CD4-positive, alpha-beta T cell treated with Interleukin-21 for 1 hour (primary cell): ENCODE measurements at places on chromosomes 11 and 22.
A peak's percentile ranks its signal among the peaks of the same experiment; 100 is the strongest.

DNA sequence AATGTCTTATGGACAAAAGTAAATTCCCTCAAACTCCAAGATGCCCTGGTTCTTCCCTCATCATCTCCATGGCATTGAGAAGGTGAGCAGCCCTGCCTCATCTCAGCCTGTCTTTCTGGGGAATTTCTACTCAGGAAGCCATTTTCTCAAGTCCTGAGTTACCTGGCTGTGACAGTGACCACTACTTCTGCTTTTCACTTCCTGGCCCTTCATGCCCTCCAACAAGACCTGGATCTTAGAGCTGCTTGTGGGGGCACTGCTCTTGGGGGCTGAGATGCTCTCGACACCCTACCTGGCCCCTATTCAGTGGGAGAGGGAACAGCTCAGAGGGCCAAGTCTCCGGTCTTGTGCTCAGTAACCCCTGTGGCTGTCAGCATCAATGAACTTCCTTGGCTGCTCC is 5.5 kb upstream of the IGSF22 start:
- DNase-seq: no peak

DNA sequence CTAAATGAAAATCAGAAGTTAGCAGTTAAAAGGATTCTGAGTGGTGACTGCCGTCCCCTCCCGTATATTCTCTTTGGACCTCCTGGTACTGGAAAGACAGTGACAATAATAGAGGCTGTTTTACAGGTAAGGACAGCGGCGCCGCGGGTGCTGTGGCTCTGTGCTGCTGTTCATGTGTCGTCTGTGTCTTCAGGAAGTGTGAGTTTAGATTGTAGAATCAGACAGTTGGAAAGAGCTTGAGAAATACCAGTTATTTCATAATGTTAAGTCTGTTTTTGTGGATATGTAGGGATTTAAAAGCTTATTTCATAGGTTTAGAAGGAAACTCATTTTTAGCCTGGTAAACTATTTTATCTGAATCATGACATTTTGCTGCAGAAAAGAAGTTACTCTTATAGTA is 27.4 kb upstream of the PANX2 start:
- DNase-seq: no peak

DNA sequence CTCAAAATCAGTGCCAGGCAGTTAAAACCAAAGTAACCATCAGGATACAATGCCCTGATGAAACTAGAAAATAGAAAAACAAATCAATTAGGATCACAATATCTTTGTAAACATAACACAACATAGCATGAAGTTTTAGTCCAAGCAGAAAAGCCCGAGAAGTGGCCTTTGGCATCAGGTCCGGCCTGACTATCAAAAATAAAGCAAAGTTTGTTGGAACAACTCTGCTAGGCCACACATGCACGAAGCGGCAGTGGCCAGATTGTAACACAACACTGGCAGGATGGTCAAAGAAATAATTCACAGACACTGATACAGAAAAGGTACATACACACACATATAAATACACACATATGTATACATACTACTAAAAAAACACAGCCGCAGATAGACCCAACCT is 26.9 kb downstream of the CDON start:
- no peak for DNase-seq

DNA sequence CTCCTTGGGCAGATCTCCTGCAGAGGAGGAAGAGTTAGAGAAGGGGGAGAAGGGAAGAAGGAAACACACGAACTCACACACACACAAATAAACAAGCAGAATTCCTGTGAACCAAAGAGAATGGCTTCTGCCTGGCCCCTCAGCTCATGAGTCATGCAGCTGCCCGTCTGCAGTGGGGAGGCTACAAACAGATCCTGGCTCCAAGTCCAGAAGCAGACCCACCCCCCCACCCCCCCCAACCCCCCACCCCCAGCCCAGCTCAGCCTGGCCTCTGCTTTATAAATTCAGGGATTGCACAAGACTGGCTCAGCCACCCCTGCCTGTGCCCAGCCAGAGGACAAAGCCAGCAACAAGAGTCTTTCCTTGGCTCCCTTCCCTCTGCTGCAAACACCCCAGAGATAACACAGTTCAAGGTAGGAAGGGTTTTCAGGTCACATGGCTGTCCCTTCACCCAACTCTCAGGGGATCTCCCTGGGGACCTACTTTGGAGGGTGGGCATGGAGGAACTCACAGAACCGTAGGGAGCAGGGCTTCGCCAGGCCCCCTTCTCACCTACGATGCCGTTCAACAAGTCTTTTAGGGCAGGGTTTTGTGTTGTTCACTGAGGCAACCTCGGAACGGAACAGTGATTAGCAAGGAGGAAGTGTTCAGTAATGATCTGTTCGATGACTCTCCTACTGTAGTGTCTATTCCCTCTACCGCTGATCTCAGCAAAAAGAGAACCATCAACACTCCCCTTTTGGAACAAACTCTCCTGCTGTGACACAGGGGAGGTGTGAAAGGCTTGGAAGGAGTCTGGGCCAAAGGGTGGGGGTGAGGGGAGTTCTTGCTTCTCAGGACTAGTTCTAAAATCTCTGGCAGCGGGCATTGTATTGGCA is 35.5 kb downstream of the RPL27A start:
- no peak for DNase-seq

GRCh38 chr22:26170112-26170492 is 840 bp downstream of the SEZ6L start:
- no peak for DNase-seq

DNA sequence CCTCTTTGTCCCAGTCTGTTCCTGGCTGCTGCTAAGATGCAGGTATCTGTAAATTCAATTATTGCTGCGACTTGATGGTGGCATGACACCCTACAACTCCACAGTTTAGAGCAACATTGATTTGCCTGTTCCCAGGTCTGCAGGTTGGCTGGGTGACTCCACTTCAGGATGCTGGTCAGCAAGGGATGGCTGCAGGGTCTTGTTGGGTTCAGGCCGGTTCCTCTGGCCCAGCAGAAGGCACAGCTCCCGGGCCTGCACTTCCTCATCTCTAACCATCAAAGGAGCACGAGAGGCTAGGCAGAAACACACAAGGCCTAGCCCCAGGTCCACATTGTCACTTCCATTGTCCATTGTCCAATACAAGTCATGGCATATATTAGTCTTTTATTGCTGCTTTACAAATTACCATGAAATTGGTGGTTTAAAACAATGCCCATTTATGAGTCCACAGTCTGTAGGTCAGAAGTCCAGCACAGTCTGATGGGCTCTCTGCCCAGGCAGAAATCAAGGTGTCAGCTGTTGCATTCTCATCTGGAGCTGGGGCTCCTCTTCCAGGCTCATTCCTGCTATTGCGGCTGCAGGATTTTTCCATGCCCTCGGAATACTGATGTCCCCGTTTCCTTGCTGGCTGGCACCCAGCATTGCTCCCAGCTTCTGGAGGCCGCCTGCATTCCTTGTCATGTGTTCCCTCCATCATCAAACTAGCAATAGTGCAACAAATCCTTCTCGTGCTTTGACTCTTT is 96.6 kb upstream of the LMO1 start:
- DNase-seq: no peak

- DNase-seq: peak; percentile 71
Measured at GRCh38 chr11:10413268-10413667, 41.8 kb upstream of the AMPD3 start.

- DNase-seq: no peak
Measured at GRCh38 chr22:48234011-48234410, 1471.6 kb downstream of the TBC1D22A start.

DNA sequence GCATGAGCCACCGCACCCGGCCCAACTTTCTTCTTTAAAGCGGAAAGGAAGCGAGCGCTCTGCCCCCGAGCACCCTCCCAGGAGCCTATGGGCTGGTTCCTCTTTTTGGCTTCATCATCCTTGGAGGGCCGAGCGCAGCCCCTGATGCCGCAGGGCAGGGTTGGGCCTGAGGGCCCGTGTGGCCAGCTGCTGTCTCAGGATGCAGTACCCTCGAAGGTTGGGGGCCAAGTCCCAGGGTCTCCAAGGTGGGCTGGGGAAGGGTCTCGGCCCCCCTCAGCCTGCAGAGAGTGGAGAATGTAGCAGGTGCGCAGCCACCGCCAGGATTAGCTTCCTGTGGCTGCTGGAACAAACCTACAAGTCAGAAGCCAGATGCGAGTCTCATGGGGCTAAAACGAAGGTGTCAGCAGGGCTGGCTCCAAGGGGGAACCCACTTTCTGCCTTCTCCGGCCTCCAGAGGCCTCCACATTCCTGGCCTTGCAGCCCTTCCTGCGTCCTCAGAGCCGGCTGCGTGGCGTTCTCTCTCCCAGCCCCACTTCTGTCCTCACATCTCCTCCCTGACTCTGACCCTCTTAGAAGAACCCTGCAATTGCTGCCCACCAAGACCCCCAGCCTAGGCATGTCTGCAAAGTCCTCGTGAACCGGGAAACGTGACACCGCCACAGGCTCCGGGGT is 2.9 kb downstream of the PANX2 start:
- DNase-seq: no peak

DNA sequence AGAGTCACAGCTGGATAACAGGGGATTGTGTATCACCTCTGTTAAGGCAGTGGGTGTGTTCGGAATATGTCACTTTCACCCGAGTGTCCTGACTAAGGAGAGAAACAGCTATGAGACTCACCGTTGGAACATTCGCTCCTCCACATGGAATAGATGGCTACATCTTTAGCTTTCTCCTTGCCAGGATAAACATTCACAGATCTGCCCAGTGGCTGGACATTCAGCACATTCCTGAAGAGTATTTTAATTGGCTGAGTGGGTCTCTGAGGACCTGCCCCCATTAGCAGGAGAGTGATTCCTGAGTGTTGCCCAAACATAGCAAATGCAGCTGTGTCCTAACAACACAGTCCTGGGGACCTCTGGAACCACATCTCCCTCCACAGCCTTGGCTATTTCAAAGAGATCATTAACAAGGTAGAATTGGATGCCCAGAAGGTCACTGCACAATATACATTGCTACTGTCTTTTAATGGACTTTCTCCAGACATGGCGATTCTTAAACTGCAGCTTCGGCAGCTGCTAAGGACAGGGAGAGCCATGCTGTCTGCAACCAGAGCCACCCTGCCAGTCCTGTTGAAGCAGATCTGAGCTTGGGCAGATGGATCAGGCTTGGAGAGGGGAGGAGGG is 435.0 kb upstream of the CADM1 start:
- DNase-seq: no peak

DNA sequence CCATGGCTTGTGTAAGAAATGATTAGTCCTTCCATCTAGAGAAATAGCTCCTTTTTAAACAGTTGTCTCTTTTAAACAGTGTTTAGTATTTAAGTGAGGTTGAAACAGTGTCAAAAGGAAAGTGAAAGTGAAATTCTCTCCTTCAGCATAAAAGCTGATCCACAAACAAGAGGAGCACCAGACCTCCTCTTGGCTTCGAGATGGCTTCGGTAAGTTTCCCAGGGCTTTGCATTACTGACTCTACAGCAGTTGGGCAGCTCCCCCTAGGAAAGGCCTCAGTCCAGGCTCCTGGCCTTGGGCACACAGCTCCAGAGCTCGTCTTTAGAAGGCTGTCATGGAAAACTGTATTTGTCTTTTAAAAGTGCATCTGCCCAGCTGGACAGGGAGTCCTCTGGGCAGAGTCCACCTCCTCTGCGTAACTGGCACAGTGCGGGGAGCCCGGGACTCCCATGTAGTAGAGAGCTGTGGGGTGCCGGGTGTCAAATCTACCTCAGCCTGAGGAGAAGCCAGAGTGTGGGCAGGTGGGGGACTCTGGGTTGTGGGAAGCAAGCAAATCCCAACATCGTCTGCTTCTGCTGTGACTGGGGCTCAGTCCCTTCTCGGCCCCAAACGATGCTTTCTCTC is at the start of gene PLAAT4:
PLAAT4 (plus strand) TSS at position 140 of the 624 bp plus-strand sequence; CDS start at position 201, 61 bp downstream.
- peak; percentile 72 for DNase-seq

DNA sequence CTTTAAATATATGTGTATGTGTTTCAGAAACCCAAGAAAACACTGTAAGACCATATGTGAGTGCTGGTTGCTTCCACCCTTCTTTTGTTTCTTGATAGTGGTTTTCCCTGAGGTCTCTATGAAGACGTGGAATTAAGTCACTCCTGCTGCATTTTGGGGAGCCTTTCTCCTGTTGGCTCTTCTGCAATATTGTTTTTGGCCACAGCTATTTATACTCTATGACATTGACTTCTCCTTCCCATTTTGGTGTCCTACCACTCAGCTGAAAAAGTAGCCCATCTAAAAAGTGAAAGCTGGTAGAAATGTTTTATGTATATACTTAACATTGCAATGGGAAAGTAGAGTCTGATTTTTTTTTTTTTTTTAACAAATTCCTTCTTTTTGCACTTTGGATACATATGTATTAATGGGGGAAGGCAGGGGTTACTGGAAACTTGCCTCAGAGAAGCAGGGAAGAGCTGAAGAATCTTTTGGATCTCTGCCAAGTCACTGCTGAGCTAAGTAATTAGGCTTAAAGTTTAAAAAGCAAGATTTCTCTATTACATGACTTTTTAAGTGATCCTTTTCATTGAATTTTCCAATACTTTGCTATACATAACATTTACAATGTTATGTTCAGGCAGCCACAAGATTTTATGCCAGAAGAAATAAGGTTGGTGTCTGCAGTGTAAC is 1.8 kb downstream of the TTC17 start:
- no peak for DNase-seq

GRCh38 chr22:29766632-29767170 is at the start of gene ZMAT5:
TSS of gene ZMAT5 (minus strand) at chr22:29767007. CDS start at chr22:29748544, 18,463 bp downstream.
- DNase-seq: peak; percentile 96

- peak; percentile 9 for DNase-seq
Measured at GRCh38 chr11:117597071-117597470, 199.9 kb downstream of the DSCAML1 start.

- DNase-seq: no peak
Measured at GRCh38 chr22:32222991-32223390, 18.1 kb upstream of the RFPL2 start.

DNA sequence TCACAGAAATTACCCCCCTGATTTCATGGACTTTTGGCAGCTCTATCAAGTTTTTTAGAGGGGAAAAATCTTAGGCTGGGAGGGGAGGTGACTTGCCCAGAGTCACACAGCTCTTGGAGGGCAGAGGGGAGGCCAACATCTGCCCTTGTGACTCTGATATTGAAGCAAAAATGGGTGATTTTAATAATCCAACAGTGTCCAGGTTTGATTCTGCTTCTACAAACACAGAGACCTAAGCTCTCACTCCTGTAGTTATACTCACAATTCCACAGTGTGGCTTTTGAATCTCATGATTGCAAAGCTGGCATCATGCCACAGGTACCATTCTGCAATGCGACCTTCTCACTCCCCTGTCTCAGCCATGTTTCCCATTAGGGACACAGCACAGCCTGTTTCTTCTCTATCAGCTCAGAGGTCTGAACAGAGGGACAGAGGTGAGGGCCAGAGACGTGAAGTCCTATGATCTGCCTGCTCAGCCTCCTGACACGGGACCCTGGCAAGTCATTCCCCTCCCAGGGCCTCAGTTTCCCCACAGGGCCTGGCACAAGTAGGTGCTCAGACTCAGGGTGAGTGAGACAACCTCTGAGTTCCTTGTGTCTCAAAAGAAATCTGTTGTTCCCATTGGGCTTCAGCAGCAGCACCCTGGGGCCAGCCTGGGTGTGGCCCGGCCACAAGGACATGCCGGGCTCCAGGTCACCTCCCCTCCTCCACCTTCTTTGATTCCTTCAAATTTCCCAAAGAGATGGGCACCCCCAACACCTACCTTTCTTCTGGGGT is 766 bp downstream of the APOL2 start:
- DNase-seq: no peak
